ENCODE measurements at places on chromosomes 5 and 9.

DNA sequence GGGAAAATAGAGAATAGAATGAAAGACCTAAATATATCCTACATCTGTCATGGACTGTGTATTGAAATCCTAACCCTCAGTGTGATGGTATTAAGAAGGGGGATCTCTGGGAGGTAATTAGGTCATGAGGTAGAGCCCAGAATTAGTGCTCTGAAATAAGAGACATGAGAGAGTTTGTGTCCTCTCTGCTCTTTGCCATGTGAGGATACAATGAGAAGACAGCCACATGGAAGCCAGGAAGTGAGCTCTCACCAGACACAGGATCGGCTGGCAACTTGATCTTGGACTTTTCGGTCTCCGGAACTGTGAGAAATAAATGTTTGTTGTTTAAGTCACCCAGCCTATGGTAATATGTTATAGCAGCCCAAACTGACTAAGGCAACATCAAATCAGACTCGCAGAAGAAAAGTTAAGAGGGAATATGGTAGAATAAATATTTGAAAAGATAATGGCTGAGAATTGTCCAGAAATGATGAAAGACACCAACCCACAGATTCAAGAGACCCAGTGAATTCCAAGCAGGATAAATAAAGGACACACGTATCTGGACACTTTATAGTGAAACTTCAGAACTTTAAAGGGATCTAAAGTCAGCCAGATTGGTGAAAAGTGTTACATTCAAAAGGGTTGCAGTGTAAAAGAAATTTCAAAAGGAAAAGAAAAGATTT is 12.7 kb upstream of the SLC36A1 start:
- no peak for DNase-seq

DNA sequence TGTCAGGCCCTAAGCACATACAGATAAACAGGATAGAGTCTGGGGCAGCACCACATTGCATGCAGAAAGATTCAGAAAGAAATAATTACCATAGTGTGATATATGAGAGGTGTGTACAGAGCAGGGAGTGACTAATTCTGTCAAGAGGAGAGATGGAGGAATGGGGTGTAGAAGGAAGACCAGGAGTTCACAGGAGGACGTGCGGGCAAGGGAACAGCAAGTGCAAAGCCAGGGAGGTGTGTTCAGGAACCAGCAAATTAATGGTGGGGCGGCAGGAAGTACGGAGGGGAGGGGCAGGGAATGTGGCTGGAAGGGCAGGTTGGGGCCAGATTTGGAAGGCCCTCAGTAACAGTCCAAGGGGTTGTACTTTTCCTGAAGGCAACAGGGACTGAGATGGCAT is 17.4 kb downstream of the EGR1 start:
- no peak for DNase-seq

DNA sequence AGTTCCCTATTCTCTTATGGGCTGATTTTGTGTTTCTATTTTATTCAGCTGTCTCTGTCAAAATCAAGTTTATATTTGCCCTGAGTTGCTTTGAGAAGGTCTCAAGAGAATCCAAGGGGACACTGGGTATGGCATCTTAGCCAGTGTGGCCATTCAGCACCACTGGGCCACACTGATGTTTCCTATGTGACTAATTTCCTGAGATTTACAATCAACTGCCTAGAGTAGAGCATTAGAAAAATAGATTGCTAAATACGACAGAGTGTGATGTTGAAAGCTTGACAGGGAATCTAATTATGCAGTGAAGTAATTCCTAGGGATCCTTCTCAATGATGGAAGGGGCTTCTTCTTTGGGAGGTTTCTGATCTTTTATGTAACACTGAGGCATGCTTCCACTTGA is 141.7 kb downstream of the SV2C start:
- no peak for DNase-seq

- no peak for DNase-seq
Observed at GRCh38 chr5:7541898-7542297, 146.0 kb downstream of the ADCY2 start.

DNA sequence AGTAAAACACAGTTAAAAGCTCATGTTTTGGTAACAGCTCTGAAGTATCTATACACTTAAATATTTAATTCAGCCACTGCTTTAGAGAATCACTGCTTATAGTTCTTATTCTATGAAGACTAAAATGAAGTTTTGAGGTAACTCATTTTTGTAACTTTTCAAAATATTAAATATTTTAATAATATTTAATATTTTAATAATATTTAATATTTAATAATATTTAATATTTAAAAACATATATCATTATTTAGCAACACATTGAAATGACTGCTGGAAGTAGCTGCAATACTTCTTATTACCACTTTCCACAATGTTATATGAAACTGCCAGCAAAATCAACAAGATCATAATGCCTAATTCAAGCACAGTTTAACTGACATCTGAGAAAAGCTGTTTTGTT is 18.7 kb upstream of the GCNT4 start:
- DNase-seq = no peak

GRCh38 chr5:35370871-35371270 is 140.6 kb upstream of the PRLR start:
- no peak for DNase-seq

- DNase-seq = no peak
Observed at GRCh38 chr9:27433631-27434325, 90.3 kb upstream of the IFNK start.

- DNase-seq = no peak
Observed at GRCh38 chr9:69740872-69741505, 18.8 kb downstream of the PTAR1 start.

DNA sequence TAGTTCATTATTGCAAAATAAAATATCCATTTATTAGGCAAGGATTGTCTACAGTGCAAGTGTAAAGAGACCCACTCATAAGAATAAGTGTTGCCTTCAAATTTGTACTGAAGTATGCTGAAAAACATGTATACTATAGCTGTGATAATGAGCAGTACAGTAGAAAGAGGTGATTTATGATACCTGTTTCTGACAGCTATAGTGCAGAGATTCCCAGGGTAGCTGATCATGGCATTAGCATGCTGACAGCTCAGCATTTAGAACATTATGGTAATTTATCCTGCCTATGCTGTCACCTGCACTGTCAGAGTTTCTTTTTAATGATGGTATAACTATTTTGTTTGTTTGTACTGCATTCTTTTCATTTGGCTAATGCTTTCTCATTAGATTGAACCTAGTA is 177.6 kb upstream of the TLX3 start:
- no peak for DNase-seq

DNA sequence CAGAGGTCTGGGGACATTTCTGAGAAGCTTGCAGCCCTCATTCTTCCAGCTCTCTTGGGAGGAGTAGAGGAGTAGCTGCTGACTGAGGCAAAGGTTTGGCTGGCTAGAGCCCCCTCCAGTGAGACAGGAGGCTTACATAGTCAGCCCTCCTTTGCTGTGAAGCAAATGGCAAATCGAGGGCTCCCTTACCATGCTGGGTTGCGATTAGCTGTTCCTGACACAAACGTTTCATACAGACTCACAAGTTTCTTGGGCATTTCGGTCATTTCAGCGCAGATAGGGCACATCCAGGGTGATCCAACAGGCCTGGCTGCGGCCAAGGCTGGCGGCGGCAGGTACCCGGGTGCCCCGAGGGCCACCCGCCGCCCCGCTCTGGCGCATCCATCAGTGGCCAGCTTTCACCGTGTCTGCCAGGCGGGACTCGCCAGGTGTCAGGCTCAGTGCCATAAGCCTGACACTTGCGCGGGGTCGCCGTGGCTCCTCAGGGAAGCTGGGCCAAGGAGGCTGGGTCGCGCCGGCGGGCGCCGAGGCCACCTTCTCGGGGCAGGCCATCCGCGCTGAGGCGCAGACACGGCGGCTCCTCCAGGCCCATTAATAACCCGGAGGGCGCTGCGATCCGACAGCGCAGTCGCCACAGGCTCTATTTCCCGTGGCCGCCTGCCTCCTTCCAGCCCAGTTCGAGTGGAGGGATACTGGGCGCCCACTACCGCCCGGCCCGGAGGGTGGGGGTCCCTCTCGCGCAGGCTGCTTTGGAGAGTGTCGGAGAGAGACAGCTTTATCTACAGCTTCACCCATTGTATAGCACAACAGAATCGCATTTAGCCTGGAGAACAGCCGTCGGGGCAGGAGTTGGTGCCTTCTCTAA is 9.1 kb downstream of the PRDM6 start:
- no peak for DNase-seq

- no peak for DNase-seq
Observed at GRCh38 chr5:150618163-150618562, 22.3 kb upstream of the SYNPO start.

GRCh38 chr5:75525344-75525743 is 13.7 kb downstream of the POLK start:
- no peak for DNase-seq

DNA sequence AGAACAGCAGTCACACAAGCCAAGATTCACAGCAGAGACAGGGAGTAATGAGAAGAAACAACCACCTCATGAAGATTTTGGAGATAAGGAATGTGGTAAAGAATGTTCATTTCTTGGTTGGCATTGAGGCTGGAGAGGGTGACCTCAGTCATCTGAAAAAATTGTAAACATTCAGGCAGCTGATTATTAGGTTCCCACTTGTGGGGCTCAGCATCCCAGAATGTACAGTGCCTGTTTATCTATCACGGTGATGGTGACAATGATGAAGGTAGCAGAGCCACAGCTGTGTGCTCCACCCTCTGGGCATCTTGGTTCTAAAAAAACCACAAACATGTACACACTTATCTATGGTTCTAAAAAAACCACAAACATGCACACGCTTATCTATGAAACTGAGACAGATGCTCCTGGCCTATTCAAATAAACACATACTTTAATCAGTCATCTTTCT is 143.9 kb upstream of the MOCS2 start:
- DNase-seq = no peak

DNA sequence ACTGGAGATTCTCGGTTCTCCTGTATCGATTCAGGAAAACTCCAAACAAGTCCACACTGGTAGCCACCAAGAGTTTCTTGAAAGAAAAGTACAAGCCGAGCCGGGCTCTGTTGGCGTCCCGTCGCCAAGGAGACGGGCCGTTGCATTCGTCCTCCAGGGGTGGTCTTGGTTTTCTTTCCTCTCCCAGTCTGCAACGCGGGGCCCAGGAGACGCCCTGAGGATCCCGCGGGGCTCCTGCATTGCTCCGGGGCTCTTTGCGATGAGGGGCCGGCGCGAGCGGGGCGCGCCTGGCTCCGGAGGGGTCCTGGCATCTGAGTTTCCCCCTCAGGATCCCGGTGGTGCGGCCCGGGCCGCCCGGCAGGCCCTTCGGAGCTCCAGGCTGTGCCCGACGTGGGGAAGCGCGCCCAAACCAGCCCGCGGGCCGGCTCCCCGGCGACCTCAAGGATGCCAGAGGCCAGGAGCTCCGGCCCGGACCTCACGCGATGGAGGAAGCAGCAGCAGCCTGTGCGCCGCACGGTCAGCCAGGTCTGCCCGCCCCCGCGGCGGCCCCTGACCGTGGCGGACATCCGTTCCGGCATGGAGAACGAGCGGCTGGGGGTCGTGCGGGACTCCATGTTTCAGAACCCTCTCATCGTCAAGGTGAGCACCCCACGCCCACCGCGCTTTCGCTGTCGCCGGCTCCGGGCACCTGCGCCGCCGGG is at the start of gene CFAP77:
TSS of gene CFAP77 (plus strand) at position 384 of the 701 bp plus-strand sequence. CDS start at position 445, 61 bp downstream.
- no peak for DNase-seq

- DNase-seq = no peak
Observed at GRCh38 chr5:79727451-79728355, 38.1 kb downstream of the CMYA5 start.

DNA sequence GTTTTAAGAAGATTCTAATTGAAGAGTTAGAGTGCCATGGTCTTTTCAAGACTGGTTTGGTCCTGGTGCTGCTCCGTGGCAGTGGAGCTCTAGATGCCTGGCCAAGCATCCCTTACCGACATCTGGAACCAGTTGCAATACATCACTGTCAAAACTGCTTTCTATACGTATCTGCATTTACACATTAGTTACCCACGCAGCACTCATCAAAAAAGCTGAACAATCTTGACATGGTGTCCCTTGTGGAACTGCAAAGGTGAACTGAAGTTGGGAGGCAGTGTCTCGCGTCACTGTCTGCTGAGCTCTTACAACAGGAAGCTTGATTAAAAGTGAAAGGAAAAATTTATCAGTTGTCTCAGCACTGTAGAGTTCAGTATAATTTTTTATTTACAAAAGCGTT is 82.6 kb downstream of the PBX3 start:
- peak; percentile 30 for DNase-seq

- DNase-seq = no peak
Observed at GRCh38 chr5:133372293-133372937, 239.9 kb downstream of the FSTL4 start.

GRCh38 chr5:179858241-179858585 is 404 bp downstream of the MRNIP start:
- DNase-seq = no peak

All from stimulated activated CD8-positive, alpha-beta memory T cell treated with anti-CD3 and anti-CD28 coated beads, Interleukin-2, amount 100 ng/mL, for 1 hour (primary cell).